ELF-1 (cell line): ENCODE measurements at places on chromosomes 2 and 18.
A peak's percentile ranks its signal among the peaks of the same experiment; 100 is the strongest.

DNA sequence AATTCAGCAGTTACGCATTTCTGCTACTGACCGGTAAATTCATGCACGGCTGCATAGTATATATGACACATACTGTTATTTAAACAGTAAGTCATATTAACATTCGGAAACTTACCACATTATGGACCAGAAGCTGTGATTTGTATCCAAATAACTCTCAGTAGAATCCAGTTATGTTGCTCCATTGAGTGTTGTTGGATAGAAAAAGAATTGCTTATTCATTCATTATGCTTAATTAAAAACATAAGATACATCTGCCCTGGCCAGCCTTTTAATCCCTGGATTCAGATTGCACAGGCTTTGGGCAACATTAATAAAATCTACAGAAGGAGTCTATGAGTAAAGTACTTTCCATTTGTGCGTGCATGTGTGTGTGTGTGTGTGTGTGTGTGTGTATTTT is 111.3 kb downstream of the CPS1 start:
- DNase-seq, result no peak

GRCh38 chr18:63909870-63910269 is 2.1 kb downstream of the SERPINB10 start:
- no peak for DNase-seq

DNA sequence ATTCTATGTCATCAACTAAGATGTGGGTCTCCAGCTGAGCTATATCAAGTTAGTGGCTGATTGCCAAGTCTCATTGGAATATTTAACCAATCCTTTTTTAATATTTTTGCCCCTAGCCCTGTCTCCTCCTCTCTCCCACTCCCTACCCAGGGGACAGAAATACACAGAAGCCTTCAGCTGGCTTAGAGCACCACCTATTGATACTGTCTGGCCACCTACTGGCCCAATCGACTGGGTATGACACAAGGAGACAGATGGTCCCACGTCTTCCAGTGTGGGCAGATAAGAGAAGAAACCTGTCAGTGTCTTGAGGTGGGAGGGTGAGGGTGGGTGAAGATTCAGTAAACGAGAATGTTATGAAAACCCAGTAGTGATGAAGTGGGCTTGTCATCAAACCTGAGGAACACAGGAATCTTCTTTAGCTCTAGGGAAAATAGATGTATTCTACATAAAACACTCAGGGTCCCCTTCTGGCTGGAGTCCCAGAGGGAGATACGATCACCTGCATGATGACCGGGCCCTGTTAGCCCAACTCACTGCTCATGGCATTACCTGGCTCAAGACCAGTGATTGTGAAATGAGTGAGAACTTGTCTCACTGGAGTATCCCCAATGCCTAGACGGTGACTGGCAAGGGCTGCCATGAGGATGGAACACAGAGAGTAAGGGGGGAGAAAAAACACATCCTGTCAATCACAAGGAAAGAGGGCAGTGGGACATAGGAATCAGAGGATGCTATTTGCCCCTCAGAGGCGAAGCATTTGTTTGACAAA is 26.7 kb downstream of the POLR1A start:
- no peak for DNase-seq

DNA sequence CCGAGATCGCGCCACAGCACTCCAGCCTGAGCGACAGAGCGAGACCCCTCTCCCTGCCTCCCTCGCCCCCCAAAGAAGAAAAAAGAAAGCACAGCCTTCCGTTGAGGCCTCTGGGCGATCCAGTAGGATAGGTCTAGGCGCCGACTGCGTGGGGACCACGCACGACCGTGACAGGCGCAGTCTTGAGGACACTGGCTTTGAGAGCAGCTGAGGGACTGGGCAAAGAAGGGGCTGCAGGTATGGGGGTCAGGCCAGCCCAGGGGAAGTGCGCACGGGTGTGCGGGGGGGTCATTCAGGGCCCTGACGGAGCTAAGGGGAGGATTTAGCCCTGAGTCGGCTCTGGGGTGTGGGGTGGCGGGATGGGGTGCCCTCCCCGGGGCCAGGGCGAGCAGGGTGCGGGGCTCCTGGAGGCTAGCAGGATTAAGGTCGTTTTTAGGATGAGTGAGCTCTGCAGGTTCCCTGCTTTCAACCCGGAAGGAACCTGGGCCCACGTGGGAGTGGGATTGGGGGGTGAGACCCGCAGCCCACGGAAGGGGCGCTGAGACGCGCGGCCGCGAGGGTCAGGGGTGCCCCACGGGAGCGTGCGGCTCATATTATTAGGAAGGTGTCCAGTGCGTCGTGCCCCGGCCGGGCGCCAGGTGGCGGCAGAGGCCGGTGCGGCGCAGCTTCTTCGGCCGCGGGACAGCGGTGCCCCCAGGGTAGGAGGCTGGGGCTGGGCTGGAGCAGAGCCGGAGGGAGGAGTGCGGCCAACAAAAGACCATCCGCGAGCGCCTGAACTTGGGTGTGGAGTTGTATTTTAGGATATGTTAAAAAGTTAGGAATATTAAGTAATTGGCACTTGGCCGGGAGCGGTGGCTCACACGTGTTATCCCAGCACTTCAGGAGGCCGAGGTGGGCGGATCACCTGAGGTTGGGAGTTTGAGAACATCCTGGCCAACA is 20.5 kb upstream of the ZNF236 start:
- DNase-seq, result peak; percentile 89

GRCh38 chr2:176338395-176338794 is 69.2 kb downstream of the MTX2 start:
- DNase-seq, result no peak

DNA sequence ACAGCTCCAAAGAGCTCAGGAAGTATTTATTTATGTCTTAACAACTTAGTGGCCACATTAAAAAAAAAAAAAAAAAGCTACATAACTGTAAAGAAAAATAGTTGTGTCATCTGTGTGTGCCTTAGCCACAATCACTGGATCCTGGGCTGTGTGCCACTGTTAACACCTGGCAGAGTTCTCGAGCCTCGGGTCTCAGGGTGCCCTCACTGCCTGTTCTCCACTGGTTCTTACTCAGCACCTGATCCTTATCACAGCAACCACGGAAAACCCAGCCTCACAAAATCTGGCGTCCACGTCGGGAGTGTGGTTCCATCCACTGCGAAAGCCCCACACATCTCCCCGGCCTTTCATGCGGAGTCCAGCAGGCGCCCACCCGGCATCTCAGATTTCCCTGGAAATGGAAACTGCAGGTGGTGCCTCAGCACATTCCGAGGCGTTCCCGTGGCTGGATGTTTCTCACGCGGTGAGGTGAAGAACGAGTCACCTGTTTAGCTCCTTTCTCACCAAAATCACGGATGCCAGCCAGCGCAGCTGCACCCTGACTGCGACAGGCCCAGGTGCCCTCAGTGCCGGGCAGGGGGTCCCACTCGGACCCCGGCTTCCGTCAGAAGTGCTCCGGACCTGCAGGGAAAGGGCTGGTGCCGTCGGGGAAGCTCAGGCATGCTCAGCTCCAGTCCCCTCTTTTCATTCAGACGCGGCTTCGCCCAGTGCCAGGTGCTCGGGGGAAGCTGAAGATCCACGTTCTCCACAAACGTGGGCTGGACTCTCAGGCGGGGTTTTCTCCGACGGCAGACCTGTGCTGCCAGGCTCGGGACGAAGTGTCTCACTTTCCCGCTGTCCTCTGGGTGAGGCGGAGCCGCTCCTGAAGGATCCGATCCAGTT is 198.7 kb upstream of the SALL3 start:
- DNase-seq, result no peak

- no peak for DNase-seq
Measured at GRCh38 chr2:240195316-240195861, 54.9 kb upstream of the OTOS start.

DNA sequence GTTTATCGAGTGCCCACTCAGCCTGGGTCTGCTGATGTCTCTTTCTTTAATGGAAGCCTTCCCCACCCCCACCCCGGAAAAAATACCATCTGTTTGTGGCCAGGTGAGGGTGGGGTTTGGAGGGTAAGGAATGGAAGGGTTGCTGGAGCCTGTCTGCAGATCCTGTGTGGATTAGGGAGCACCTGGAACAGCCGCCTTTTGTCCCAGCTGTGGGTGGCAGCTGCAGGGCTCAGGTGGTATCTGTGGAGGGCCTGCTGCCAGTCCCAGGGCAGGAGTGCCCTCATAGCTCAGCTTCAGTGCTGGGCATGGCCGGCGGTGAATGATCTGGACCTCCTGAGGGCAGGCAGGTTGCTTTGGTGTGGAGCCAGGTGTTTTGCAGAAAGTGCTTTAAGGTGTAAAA is 45.3 kb downstream of the IMPA2 start:
- DNase-seq, result no peak

GRCh38 chr18:44887227-44887631 is 206.5 kb downstream of the SETBP1 start:
- DNase-seq, result peak; percentile 63

DNA sequence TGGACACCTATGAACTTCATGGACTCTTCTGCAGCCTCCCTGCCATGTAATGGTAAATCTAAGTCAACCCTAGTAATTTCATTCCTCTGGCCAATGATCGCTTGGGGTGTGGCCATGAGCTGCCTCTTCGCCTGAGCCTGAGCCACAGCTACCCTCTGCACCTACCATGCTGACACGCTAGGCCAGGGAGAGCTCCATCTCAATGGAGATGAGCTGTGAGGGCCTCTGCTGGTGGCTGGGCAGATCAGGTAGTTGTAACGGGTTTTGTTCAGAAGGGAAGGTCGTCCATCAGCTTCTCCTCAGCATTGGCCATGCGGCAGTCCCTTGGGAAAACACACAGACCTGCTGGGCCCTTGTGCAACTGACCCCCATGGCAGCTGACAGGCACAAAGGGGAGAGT is 24.4 kb downstream of the MPHOSPH10 start:
- DNase-seq, result peak; percentile 62

DNA sequence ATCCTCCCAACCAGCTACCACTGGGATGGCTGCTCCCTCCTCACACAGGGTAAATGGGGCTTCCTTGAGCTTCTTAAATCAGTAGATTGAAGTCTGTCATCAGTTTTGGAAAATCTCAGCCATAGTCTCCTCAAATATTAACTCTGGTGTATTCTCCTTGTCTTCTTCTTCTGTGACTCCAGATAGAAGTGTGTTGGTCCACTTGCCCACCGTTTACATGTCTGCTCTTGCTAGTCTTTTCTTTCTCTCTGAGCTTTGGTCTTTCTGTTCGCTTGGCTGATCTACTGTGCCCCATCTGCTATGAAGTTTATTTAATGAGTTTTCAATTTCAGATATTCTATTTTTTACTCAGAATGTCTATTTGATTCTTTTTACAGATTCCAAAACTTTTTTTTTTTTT is 281.7 kb upstream of the HDAC4 start:
- no peak for DNase-seq

DNA sequence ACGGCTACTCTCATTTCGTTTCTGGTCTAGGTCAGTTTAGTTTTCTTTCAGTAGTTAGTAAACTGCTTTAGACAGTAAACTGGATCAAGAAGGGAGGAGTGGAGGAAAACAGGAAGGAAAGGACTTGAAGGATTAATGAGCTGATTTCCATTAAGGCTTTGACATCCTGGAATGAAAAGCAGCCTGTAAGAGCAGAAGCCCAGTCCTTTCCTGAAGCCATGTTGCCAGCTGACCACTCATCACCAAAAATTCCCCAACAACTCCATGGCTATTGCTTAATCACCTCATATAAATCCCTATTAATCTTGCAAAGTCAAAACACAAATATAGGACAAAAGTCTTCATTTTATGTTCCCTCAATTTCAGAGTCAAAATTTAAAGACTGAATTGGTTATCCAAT is 113.7 kb upstream of the ZFP36L2 start:
- DNase-seq, result no peak

DNA sequence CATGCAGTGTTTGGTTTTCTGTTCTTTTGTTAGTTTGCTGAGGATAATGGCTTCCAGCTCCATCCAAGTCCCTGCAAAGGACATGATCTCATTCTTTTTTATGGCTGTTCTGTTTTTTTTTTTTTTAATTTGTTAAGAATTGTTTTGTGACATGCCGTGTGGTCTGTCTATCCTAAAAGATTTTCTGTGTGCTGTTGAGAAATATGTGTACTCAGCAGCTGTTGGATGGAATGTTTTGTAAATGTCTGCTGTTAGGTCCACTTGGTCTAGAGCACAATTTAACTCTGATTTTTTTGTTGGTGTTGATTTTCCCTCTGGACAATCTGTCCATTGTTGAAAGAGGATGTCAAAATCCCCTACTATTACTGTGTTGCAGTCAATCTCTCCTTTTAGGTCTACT is 80.4 kb upstream of the WDR75 start:
- DNase-seq, result no peak

GRCh38 chr2:64663402-64663801 is 9.7 kb upstream of the SERTAD2 start:
- DNase-seq, result no peak

DNA sequence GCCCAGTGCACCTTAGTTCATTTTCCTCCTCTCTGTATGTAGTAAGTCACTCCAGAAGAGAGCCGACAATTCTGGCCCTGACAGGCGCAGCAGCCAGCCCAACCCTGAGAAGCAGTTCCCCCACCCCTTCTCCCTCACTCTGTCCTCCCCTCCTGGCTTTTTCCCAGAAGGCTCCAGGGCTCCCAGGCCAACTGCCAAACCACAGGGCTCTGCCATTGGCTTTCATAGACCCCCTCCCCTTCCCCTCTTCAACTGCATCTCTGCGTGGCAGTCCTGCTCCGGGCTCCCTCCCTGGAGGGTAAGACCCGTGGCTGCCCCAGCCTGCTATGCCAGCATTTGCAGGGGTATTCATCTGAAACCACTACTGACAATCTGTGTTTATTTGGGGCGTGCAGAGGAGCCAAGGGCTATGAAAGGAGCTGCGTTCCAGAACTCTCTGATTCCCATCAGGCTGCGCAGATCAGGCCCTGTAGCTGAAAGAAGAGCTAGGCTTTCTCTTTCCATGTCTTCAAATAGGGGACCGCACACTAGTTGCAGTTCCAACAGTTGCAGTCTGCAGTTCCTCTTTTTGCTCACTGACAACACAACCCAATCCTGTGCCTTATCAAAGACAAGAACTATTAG is 388.6 kb upstream of the TNP1 start:
- DNase-seq, result peak; percentile 41

DNA sequence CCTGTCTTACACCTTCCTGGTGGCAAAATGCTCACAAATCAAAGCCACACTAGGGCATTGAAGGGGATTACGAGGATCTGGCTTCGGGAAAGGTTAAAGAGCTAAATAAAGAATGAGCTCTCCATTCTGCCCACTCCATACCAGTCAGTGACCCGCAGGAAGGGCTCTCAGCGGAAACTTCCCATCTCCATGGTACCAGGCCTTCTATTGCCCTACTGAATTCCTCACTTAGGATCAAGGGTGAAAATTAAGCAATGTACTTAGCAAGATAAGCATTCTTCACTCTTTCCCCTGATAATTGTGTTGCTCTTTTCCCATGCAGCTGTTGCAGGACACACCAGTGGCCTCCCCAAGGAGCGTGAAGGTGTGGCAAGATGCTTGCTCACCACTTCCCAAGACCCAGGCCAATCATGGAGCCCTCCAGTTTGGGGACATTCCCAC is 75.6 kb upstream of the TTC39C start:
- no peak for DNase-seq
